NCI-H1436 treated with DMSO at 0.1 percent for 48 hours (cell line): ENCODE measurements at places on chromosomes 6 and 20.

DNA sequence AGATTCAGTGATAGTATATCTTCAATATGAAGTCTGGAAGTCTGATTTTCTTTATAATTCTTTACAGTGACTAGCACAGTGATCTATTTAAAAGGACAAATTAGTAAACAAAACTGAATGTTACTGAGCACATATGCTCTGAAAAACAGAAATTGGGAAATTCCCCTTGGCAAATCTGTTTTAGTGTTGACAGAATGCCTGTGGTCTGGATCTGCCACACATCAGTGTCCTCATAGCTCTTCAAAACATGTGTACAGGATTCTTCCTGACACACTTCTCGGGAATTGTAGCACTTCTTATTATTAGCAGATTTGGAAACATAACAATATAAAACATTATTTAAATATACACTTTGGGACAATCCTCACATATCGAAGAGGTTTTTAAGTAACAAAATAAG lies 354.3 kb downstream of the COL12A1 start:
- DNase-seq = no peak

DNA sequence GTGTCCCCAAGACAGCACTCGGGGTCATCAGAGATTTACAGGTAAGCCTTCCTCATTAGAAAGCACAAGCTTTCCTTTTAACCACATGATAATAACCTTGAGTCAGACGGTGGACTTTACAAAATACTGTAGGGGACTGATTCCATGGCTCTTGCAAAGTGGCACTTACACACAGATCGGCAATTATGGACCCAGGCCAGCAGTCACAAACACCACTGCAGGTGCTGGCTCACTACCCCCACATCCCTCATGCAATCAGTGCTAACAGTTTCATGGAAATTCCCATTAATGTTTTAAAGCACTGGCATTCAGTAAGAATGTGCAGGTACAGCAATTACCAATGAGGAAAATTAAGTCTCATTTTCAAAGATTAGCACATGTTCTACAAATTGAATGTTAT lies 516.5 kb downstream of the PRKN start:
- DNase-seq = no peak

GRCh38 chr20:4324611-4325243 lies 309.4 kb upstream of the RNF24 start:
- no peak for DNase-seq

DNA sequence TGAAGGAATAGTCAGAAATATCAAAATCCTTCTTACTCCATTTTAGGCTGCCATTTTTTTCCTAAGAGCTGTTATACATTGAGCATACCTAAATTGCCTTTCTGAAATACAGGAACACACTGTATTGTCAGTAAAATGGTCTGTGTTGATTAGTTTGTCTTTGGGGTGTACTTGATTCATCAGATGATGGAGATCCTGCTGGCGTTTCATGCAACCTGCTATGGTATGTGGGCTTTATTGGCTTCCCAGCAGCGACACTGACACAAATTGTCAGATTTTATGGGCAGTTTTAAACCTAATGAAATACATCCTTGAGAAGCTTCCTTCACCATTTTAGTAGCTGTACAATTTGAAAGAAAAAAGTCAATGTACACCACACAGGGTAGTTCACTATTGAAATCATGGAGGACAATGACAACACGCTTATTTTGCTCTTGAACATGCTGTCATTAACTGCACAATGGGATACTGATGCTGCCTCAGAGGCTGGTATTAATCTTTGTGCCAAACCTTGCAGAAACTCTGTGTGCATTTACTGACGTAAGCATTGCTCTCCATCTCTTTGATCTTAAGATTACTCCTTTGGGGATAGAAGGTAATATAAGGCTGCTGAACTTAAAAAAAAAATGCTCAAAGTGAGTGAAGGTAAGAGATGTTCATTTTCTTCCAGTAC lies 124.9 kb downstream of the LAMA2 start:
- no peak for DNase-seq

GRCh38 chr6:74073429-74073828 lies 377.4 kb downstream of the CD109 start:
- DNase-seq = no peak

- no peak for DNase-seq
Measured at GRCh38 chr6:66662196-66662595, 955.2 kb upstream of the EYS start.

GRCh38 chr6:110563711-110564110 lies 87.3 kb upstream of the SLC22A16 start:
- DNase-seq = peak; percentile 98

DNA sequence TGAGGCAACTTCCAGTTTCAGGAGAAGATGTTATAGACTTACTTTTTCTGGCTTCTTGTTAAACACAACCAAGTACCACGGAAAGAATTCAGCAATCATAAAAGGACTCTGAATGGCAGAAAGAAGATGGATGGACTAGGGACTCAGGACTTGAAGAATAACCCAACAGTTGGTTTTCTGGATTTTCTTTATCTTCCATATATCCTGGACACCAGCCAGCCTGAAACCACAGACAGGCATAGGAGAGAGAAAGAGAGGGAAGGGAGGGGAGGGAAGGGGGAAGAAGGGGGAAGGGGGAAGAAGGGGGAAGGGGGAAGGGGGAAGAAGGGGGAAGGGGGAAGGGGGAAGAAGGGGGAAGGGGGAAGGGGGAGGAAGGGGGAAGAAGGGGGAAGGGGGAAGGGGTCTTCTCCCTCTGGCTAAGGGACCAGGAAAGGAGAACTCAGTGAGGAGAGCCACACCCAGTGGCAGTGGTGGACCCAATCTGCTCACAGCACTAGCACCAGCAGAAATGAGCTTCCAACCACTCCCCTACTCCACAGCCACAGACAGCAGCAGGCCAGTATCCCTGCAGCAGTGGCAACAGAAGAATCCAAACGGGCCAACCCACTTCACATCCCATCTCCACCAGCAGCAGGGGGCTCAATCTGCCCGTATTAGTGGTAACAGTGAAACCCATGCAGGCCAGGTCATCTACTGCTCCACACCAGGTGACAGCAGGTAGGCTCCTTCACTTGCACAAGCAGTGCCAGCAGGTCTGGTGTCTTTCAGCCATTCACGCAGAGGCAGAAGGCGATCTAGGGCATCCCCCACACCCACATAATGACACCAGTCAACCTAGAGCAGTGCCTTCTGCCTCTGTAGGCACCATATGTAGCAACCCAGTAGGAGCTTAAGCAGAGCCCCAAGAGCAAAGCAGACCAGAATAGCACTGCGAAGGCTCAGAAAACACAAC lies 78.6 kb downstream of the TRMT6 start:
- DNase-seq = no peak

DNA sequence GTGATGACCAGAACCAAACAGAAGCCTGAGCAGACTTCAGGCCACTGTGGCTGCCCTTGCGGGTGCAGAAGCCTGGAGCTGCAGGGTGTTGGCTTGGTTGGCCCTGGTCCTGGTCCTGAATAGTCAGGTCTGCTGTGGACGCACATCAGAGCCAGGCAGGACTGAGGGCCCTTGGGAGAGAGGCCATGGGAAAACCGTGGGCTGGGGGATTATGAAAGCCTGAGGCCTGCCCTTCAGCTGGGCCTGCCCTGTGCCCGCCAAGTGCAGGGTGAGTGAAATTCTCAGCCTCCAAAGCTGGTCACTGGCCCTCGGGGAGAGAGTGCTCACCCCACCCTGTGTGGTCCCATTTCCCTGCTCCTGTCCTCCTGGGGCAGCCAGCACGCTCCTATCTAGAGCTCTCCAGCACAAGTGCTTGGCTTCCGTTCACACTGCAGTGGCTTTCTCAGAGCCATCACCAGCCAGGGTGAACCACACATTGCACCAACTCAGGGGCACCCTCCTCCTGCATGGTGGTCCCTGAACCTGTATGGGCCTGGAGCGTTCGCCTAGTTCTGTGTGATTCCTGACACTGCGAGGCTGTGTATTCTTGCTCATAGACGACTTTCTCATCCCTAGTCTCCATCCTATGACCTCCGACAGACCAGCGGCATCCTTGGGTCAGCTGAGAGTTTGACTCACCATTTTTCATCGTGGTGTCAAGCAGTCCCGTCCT lies 146.1 kb downstream of the TTLL2 start:
- no peak for DNase-seq

DNA sequence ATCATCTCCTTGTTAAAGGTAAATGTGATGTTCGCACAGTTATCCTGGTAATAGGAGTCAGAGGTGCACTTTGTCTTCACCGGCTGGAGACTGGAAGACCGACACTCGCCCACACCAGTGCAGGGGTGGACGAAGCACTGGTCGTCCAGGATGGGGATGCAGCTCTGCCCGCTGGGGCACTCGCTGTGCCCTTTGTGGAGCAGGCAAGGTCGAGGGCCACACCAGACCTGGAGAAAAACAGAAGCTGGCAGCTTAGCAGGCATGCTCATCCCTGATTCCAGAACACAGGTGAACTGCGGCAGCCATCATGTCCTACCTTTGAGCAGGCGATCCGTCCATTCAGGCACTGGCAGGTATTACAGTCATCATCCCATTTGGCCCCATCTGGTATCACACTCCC lies 32.3 kb downstream of the JAG1 start:
- no peak for DNase-seq

DNA sequence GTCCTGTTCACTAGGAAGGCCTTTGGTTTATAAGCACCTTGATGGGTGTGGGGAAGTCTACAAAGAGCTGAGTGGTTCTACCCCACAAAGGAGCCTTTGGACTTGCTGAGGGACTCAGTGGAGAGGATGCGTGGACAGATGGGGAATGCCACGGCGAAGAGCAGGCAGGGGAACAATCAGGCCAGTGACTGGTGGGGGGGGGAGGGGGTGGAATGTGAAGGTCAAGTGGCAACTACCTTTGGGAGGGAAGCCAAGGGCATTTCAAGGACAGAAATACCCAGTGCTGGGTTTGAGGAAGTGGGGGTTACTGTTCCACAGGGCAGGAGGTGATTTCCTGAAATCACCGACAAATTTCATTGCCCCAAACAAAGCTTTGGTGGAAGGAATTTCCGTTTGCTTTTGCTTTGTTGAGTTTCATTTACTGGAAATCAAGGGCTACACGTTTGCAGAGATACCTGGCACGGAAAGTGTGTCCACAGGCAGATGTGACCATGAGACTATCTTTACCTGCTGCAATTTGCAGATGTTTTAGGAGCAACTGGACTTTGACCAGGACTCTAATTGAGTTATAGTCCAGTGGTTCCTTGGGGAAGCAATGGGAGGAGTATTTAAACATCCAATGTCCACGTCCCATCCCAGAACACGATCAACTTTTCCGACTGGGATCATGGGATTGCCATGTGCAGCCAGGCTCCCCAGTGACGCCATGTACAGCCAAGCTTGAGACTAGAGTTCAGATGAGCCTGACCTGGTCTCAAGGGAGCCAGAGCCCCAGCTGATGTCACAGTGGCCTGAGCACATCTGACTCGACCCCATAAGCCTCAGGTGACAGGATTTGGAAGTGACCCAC lies 8.0 kb downstream of the CST3 start:
- no peak for DNase-seq

GRCh38 chr6:71466362-71466761 lies 177.8 kb downstream of the OGFRL1 start:
- DNase-seq = no peak

GRCh38 chr6:111418971-111419693 lies 63.9 kb downstream of the REV3L start:
- no peak for DNase-seq

GRCh38 chr20:55677011-55677410 lies 328.3 kb downstream of the CBLN4 start:
- no peak for DNase-seq

- no peak for DNase-seq
Measured at GRCh38 chr6:126628125-126628524, 288.2 kb downstream of the CENPW start.

DNA sequence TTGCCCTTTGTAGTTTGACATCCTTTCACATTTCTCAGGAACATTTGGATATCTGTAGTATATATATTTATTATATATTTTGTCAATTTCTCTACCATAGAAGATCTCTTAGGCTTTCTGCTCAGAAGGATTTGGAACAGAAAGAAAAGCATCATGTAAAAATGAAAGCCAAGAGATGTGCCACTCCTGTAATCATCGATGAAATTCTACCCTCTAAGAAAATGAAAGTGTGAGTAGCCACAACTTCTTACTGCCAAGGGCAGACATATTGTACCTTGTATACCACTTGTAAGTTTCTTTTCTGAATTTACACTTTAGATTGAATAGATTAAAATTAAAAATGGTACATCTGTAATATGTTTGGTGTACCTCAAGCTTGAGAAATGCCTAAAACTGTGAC lies 31.2 kb downstream of the TPX2 start:
- no peak for DNase-seq

DNA sequence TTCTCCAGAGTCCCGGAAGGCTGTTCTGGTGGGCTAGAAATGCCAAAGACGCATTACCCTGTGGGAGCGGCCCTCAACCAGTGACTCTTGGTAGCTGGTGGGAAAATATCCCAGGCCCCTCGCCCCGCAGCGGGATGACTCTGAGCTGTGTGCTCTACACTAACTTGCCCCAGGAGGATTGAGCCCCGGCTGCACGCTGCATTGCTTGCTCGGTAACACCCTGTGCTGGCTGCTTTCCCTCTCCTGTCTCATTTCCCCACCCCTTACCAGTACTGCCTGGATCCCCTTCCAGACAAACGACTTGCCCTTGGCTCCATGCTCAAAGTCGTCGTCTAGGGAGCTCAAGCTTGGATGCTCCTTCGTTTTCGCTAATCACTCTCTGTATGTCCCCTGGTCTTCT lies 411.8 kb upstream of the SULF2 start:
- no peak for DNase-seq

- DNase-seq = no peak
Measured at GRCh38 chr20:60034231-60035110, 76.2 kb downstream of the CDH26 start.

GRCh38 chr6:97423190-97423589 lies 140.2 kb upstream of the MMS22L start:
- DNase-seq = no peak

- no peak for DNase-seq
Measured at GRCh38 chr6:113526995-113527394, 330.1 kb upstream of the MARCKS start.

DNA sequence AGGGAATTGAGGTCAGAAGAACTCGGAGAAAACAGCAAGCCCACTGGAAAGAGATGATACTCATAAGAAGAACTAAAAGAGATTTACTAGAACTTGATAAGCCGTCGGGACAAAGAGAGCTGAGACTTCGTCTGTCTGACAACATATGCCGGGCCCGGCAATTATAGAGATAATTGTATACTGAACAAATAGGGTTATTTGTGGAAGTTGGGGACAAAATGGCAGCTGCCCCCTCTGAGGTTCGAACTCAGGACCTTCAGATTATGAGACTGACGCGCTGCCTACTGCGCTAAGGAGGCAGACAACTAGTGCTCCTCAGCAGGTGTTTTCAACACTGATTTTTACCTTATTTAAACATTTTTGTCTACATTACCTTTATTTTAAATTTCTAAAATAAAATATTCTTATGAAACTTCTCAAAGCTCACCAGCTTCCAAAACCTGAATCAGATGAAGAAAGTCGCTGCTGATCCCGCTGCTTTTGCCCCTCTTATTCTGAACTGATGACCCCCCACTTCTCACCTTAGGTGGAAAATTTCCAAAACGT lies 29.3 kb upstream of the TRIM27 start:
- DNase-seq = no peak

GRCh38 chr6:35240838-35241801 lies 18.4 kb upstream of the ZNF76 start:
- no peak for DNase-seq

GRCh38 chr20:18191306-18191705 lies 53.6 kb downstream of the KAT14 start:
- no peak for DNase-seq

- no peak for DNase-seq
Measured at GRCh38 chr6:72382602-72383529, 239.0 kb upstream of the KCNQ5 start.

- no peak for DNase-seq
Measured at GRCh38 chr6:44676826-44677433, 289.4 kb downstream of the CDC5L start.
